ENCODE measurements at places on chromosomes 5 and 9. TPM values are rescaled to one million over a fixed set of nuclear protein-coding genes. Genes with fewer than 3 reads are reported as not detected.

MED7 gene
- total RNA-seq, result 36.3 TPM

GRXCR2 gene
- not detected for total RNA-seq

HNRNPAB gene
- 45.5 TPM for total RNA-seq

PDZD2 gene
- 22.0 TPM for total RNA-seq

GLDC gene
- total RNA-seq, result 10.0 TPM

KIF12 gene
- total RNA-seq, result 3.3 TPM

FAM153A gene
- total RNA-seq, result 2.8 TPM

NIPAL4 gene
- not detected for total RNA-seq

LECT2 gene
- not detected for total RNA-seq

DNAJB5 gene
- total RNA-seq, result 47.9 TPM

NCS1 gene
- 206 TPM for total RNA-seq

HAND1 gene
- not detected for total RNA-seq

SHC3 gene
- total RNA-seq, result 51.5 TPM

CBY3 gene
- not detected for total RNA-seq

TMEM250 gene
- 26.4 TPM for total RNA-seq

MARCOL gene
- total RNA-seq, result not detected

BNC2 gene
- 1.6 TPM for total RNA-seq

MTAP gene
- total RNA-seq, result 20.3 TPM

SPRY4 gene
- 3.3 TPM for total RNA-seq

DOLPP1 gene
- total RNA-seq, result 16.5 TPM

SLCO4C1 gene
- 0.47 TPM for total RNA-seq

PCDHA9 gene
- 18.6 TPM for total RNA-seq

SOX30 gene
- not detected for total RNA-seq

TXNDC8 gene
- not detected for total RNA-seq
